ENCODE measurements at places on chromosomes 5 and 9.

- DNase-seq: no peak
Observed at GRCh38 chr9:75445144-75445543, 356.8 kb downstream of the OSTF1 start.

DNA sequence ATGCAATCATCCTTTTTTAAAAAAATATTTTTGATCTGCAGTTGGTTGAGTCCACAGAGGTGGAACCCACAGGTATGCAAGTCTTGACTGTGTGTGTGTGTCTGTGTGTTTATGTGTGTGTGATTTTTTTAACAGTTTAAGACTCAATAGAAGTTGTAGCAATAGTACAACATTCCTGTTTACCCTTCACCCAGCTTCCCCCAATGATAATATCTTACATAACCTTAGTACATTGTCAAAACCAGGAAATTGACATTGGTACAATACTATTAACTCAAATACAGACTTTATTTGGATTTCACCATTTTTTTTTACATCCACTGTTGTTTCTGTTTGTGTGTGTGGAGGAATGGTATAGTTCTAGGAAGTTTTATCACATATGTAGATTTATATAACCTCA is 81.8 kb downstream of the SV2C start:
- DNase-seq: no peak

GRCh38 chr9:131263701-131264100 is 12.6 kb downstream of the FAM78A start:
- DNase-seq: no peak

DNA sequence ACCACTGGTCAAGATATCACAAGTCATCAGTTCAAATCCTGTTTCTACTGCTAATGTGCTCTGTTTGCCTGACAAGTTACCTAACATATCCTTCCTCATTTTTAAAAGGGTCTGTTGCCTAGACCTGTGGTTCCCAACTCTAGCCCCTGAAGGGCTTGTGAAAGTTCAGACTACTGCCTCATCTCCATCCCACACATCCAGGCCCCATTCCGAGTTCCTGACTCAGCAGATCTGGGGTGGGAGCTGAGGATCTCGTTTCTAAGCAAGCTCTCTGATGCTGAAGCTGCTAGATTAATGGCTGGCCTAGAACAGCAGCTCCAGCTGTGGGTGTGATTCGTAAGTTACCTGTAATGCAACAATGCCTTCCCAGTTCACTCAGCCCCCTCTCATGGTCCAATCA is 32.5 kb downstream of the S1PR3 start:
- DNase-seq: no peak

- no peak for DNase-seq
Observed at GRCh38 chr5:155898284-155898683, 428.7 kb upstream of the SGCD start.

DNA sequence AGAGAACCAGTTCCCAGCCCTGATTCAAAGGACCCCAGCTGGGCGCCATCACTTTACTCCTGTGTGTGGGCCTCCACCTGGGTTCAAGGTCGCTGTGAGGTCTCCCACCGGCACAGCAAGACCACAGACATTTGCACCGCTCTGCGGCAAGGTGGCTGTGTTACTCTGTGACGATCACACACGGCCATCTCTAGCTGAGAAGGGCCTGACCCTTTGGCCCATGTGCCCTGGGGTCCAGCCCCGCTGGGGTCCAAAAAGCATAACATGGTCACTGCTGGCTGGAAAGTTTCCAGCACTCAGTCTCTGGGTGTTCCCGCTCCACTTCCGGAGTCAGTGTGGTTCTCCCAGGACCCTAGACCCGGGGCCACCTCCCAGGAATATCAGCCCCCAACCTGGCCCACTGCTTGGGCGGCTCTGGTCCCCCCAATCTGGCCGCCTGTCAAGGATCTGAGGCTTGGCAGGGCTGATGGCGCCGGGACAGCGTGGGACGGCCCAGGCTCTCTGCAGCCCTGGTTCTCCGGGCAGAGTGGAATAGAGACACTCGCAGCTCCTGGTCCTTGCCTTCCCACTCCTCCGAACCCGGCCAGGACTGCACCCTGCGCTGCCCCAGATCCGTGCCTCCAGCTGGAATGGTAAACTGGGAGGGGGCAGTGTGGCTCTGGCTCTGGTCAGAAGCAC is 3.9 kb upstream of the LMX1B start:
- no peak for DNase-seq

DNA sequence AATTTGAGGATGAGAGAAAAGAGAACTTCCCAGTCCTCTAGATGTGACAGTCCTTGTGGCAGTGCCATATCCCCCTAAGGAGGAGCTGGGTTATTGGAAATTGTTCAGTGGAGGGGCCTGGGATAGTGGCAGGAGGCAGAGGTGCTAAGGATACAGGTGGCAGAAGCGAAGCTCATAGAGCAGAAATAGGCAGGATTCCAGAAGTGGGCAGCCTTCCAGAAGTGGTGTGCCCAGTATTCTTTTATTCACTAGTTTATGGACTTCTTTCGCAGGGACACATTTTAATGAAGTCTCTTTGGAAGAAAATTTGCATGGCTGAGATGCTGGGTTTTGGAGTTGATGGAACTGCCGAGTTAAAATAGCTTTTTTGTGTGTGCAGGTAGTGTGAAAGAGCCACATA is 6.8 kb downstream of the PIK3R1 start:
- no peak for DNase-seq

GRCh38 chr5:26833596-26833995 is 204.8 kb downstream of the CDH9 start:
- no peak for DNase-seq

DNA sequence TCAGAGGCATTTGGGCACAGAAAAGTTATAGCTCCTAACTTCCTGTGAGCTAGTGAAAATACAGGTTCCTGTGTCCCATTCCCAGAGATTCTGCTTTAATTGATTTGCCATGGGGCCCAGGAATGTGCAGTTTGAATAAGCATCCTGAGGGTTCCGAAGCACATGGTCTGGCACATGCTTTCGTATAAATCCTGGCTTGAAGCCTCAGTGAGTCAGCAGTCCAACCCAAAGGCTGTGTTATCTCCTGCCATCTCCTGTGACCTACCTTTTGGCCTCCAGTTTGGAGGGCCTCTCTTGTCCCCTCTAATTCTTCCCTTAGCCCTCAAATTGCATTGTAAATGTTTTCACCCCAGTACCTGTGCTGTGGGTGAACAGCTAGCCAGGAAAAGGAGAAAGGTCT is 183.8 kb downstream of the NR3C1 start:
- DNase-seq: no peak
